ENCODE measurements at places on chromosomes 5 and 9.

- DNase-seq: no peak
Observed at GRCh38 chr5:61334868-61335615, 3.0 kb downstream of the ZSWIM6 start.

GRCh38 chr5:157965989-157966388 lies 107.0 kb upstream of the CLINT1 start:
- DNase-seq: no peak

DNA sequence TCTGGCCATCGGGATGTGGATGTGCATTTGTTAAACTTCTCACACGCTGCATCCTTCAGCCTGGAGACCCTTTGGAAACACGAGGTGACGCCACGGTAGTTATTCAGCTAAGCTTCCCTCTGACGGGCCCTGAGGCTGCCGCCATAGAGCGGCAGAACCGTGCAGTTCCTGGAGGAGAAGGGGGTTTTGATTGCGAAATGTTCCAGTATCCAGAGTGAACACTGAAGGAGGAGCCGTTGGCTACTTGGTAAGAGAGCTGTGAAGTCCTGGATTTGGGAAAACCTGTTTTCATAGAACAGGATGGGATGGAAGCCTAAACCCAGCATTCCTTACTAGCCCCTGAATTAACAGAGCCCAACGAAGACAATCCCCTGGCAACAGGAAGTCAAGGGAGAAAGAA lies 23.0 kb upstream of the EXOC3 start:
- DNase-seq: no peak

DNA sequence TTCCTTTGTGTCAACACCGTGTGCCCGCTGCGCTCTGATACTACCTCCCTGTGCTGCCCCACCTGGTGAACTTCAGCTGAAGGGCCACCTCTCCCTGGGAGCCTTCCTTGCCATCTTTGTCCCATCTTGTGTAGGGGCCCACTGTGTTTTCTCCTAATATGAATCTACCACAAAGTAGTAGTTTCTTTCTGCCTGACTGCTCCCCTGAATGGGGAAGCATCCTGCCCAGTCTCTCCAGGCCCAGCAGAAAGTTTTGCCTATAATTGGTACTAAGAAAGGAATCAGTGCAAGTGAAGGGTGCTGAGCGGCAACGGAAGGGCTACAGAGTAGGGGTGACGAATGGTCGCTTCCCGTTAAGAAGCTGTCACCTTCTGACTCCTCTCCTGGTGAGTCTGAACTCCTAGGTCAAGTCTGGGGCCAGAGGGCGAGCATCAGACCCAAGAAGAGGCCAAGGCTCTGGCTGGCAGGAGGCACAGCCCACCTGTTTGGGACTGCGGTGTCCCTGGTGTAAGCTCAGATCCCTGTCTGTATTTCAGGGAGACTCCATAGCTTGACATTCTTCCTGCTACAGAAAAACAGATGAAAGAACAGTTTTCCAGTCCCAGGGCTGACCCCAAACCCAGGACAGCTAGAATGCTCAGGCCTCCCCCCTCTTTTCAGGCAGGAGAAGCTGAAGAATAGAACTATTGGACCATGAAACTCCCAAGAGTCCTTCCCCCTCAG lies 24.1 kb downstream of the WWC1 start:
- no peak for DNase-seq

DNA sequence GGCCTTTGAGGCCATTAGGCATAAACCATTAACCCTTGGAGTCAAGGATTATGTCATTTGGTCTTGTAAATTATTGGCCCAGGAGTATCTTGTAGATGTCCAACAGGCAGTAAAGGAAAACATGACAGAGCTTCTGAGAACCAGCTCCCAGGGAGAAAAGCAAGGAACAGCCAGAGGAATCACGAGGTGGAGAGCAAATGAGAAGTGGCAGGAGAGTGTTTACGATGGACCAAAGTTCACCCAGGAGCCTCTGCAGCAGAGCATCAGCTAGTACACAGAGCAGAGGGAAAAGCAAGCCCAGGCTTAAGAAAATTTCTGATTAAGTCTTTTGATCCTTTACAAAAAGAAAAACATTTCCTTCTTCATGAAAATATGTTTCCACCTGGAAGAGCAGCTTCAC lies 206.2 kb downstream of the NDUFS4 start:
- no peak for DNase-seq

DNA sequence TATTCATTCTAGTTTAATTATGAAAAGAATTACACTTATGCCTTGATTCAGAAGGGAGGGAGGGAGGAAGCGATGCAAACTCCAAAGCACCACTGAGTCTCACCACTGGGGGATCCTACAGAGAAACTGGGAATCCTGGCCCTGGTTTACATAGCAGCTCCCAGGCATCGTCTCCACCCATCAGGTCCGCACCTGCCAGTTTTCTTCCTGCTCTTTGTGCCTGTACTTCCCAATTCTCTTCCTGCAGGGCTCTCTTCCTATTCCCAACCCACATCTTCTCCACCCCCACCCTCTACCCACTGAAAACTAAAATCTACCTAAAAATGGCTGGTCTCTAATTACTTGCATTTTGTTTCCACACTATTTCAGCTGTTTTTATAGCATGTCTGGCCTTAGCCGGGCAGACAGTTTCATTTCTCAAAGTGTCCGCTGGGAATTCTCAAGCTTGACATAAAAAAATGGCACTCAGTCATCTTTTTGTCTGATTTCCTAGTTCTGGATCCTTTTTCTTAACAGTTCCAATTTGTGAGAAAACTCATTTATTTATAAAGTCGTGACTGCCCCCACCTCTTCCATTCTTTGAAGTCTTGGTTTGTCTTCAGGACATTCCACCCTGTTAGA lies 1.6 kb upstream of the TNIP1 start:
- no peak for DNase-seq

DNA sequence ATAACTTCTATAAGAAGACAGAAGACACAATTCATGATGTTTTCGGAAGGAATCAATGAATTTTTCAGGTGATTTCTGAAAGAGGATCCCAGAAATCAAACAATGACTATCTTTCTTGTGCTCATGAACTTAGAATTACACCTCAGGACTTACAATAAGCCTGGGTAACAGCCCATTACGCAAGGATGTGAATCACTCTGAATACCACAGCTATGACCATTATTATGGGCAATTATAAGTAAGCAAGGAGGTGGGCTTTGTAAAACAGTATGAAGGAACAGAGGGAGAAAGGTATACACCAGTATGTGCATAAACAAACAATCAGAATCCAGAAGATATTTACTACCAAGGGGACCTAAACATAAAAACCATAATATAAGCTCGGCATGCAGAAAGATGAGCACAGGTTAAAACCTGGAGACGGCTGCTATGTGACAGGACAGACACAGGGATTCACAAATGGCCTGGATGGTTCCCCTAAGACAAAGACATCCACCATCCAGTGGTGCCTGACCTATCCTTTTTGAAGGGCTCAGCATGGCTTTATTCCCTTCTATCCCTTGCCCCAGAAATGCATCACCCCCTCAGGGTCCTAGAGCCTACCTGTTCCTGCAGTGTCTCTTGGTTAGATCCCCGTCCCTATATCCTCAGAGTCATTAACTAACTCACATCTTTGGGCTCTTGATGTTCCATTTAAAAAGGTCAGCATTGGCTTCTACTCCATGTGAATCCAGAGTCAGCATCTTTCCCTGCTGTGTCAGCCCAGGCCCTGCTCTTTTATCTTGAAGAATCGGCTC lies 21.8 kb upstream of the PPP2CA start:
- no peak for DNase-seq
